ENCODE measurements at places on chromosomes 5 and 9. TPM values are rescaled to one million over a fixed set of nuclear protein-coding genes. Genes with fewer than 3 reads are reported as not detected.

PDE4D gene
- polyA plus RNA-seq: 16.1 TPM

GRCh38 chr5:142202282-142202681 is 93.7 kb downstream of the NDFIP1 start:
- no peak for DNase-seq

- no peak for DNase-seq
These were observed 166.2 kb upstream of the ACO1 start for GRCh38 chr9:32218100-32218767.

GRCh38 chr5:113612060-113612496 is 98.6 kb downstream of the YTHDC2 start:
- peak; percentile 67 for DNase-seq

DNA sequence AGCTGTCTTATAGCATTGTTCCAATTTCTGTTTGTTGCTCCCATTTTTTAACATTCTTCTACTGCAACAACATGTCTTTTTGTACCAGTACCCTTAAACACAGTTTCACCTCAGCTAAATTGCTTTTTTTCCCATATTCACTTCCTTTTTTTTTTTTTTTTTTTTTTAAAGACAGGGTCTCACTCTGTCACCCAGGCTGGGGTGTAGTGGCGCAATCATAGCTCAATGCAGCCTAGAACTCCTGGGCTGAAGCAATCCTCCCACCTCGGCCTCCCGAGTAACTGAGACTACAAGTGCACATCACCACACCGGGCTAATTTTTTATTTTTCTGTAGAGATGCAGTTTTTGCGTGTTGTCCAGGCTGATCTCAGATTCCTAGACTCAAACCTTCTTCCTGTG is 161.3 kb downstream of the NIPBL start:
- no peak for DNase-seq

DNA sequence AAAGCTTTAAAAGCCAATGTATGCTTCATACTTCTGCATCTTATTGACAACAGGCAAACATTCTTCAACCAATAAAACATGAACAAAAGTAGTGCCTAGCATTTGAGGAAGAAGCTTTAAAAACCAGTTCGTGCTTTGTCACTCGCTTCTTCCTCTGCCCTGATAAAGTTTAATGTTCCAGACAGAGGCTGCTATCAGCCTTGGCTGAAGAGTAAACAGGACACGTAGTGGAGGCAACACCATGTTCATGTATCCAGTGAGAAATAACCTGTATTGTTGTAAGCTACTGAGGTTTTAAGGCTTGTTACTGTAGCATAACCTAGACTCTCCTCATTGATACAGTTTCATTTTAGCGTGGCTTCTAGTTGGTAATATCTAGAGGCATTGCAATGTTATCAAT is 3.2 kb upstream of the FUBP3 start:
- no peak for DNase-seq

Data from spinal cord (tissue), 10 donors.